ENCODE measurements at places on chromosomes 13 and 19.

DNA sequence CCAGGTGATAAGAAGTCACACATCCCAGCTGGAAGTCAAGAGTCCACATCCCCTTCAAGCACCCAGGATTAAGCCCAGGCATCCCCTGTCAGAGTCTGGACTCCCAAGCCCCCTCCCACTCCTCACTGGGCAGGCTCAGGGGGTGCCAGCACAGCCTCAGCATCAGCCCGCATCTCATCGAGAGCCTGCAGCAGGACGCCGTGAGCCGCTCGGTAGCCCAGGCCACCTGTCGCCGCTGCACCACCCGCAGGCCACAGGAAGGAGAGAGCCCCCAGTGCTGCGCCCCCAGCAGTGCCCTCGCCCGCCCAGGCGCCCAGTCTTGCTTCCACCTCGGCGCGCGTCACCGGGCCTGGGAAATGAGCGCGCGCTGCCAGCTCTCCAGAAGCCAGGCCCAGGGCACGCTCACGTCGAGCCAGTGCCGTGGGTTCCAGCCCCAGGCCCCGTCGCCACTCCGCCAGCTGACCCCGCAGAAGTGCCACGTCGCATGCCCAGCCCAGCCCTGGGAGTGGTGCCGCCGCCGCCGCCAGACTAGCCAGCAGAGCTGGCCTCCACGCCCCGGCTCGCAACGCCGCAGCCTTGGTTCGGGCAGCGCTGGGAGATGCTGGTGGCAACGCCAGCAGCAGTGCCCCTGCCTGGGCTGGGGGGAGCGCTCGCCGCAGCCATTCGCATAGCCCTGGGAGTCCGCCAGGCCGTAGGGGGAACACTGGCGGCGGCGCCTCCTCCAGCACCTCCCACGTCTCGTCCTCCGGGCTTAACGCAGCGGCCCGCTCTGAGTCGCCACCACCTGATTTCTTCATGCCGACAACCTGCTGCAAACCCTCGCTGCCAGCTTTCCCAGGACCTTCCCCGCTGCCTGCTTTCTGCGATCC is 3.8 kb downstream of the IRGQ start:
- no peak for DNase-seq

DNA sequence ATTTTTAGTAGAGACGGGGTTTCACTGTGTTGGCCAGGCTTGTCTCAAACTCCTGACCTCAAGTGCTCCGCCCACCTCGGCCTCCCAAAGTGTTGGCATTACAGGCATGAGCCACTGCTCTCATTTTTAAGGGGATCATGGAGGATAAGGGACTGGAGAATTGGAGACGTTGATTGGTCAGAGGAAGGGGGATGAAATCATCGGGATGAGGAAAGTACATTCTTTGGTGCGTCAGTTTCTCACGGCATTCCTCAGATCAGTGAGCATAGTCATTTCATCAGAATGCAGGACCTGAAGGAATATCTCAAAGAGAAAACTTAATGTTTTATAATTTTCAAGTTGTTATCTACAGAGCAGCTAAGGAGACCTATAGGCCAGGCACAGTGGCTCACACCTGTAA is 14.0 kb downstream of the ZNF114 start:
- DNase-seq = no peak

GRCh38 chr13:112576191-112576590 is 11.8 kb downstream of the TUBGCP3 start:
- DNase-seq = no peak

DNA sequence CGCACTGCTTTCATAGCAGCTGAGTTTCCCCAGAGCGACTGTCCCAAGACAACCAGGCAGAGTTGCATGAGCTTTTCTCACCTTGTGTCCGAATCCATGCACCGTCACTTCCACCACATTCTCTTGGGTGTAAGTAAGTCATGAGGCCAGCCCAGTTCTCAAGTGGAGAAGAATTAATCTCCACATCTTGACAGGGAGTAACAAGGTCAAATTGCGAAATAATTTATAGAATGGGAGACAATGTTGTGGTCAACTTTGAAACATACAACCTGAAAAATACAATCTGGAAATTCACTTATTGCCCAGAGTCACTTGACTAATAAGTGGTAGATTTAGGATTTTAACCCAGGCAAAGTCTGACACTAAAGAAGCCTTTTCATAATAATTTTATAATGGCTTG is 123.7 kb downstream of the UFM1 start:
- DNase-seq = no peak

DNA sequence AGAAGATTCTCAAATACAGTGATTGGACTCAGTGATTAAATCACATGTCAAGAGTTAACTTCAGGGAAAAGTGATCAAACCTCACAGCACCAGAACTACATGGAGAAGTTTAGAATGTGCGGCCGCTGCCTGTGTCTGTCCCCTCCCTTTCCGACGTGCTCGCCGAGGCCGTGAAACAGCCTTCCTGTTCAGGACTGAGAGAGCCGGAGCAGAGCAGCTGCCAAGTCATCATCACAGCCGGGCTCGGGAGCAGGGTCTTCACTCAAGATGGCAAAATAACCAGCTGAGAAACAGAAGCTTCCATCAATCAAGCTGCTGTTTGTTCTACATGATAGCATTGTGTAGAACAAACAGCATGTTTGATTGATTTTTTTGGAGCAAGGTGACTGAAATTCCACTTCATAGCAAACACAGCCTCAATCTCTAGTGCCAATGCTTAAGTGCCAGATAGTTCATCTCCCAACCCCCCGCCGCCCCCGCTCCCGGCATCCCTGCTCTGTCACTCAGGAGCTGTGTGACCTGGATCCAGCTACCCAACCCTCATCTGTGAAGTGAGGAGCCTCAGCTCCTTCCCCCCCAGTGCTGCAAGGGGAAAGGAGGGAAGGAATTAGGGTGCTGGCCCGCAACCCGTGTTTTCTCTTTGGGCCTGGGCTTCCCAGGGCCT is 70.6 kb downstream of the HSPH1 start:
- DNase-seq = no peak

DNA sequence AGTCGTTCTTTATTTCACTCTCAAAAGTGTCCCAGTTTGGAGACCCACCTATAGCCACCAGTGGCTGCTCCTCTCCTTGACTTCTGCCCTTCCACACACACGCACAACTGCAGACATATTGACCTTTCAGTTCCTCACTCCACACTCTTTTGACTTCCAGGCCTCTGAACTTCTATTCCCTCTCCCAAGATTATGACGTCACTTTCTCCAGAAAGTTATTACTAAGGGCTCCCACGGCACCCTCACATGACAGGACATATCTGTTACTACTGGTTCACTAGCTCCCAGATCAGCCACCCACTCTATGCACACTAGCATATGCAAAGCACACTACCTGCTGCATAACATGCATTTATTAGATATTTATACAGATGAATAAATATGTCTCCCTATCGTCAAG is 45.9 kb downstream of the XPO4 start:
- DNase-seq = no peak

DNA sequence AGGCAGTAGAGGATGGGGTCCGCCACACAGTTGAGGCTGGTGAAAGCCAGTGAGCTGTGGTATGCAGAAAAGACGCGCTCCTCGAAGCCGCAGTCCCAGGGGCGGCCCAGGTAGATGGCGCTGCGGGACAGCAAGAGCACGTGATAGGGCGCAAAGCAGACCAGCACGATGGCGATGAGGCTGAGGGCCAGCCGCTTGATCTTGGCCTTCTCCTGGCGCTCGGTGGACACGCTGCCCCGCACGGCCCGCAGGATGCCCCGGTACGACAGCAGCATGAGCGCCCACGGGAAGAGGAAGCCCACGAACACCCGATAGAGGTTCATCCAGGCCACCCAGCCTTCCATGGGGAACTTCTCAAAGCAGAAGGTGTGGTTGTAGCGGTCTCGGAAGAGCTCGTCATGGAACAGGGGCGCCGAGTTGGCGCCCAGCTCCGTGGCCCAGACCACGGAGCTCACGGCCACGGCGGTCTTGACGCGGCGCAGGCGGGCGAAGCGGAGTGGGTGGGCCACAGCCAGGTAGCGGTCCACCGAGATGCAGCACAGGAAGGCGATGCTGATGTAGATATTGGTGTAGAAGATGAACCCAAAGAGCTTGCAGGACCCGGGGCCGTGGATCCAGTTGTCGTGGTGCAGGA is 6.5 kb upstream of the OPA3 start:
- peak; percentile 61 for DNase-seq

GRCh38 chr13:27106144-27106543 is 65.5 kb downstream of the USP12 start:
- no peak for DNase-seq

GRCh38 chr13:32024750-32025149 is 6.8 kb upstream of the FRY start:
- no peak for DNase-seq

GRCh38 chr13:85497652-85498051 is 301.6 kb downstream of the SLITRK6 start:
- no peak for DNase-seq

- DNase-seq = no peak
These were observed 1078.6 kb downstream of the UQCRFS1 start for GRCh38 chr19:28134311-28134710.

GRCh38 chr19:41837981-41838708 is 6.3 kb downstream of the LYPD4 start:
- no peak for DNase-seq

DNA sequence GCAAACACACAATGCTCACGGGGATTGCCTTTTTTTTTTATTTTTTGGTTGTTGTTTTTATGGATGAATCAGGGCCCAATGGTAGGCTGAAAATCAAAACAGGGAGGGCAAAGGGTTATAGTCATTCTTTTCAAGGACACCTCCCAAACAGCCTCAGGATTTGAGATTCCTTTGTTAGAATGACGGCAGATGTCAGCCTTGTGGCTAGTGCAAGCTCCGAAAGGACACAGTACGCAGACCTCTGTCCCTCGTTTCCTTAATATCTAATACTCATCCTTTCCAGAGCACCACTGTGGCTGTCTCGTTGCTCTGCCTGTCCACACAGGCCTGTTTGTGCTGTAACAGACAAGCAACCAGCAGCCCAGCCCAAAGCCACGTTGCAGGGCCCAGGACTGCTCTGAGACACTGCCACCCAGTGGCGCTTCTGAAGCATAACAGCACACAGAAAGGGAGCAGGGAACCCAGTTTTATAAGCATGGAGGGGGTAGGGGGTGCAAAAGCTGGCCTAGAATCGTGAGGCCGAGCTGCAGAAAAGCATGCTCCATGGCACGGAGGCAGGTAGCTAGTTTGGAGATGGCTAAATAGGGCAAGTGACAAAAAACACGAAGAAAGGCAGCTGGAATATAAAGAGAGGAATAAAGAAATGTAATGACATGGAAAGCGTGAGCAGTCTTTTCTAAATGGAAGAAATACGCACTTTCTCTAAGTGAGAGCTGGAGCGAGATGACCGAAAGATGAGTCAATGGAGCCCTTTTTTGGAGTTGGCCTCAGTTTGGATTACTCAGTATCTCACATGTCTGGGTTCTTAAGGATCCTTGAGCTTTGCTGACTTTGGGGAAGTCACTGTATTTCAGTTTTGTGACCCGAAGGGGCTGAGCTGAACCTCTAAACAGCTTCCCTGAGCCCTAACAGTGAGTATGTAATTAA is 40.7 kb upstream of the MEDAG start:
- peak; percentile 67 for DNase-seq

- DNase-seq = no peak
These were observed 53.8 kb upstream of the RCBTB2 start for GRCh38 chr13:48586591-48587103.

DNA sequence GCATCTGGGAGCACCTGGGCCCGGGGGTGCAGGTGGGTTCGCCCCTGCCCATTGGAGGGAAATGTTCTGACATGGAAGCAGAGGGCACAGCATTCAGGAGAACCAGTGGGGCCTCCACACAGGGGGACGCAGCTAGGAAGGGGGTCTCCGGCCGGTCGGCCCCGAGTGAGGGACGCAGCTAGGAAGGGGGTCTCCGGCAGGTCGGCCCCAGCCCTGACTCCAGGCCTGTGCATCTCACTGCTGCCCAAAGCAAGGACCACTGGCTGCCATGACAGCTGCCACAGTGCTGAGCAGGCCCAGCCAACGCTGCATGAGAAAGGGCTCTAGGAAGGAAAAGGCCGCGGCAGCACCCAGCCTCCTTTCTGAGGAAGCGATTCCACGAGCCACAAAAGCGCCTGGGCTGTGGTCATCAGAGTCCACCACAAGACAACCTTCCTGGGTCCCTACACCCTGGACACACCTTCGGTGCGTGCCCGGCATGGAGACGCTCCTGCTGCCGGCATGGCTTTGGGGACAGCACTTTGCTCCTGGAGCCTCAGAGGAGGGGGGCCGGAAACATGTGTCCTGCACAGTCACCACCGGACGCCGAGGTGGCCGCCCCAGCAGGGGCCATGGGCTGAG is 9.7 kb downstream of the RASA3 start:
- DNase-seq = no peak

DNA sequence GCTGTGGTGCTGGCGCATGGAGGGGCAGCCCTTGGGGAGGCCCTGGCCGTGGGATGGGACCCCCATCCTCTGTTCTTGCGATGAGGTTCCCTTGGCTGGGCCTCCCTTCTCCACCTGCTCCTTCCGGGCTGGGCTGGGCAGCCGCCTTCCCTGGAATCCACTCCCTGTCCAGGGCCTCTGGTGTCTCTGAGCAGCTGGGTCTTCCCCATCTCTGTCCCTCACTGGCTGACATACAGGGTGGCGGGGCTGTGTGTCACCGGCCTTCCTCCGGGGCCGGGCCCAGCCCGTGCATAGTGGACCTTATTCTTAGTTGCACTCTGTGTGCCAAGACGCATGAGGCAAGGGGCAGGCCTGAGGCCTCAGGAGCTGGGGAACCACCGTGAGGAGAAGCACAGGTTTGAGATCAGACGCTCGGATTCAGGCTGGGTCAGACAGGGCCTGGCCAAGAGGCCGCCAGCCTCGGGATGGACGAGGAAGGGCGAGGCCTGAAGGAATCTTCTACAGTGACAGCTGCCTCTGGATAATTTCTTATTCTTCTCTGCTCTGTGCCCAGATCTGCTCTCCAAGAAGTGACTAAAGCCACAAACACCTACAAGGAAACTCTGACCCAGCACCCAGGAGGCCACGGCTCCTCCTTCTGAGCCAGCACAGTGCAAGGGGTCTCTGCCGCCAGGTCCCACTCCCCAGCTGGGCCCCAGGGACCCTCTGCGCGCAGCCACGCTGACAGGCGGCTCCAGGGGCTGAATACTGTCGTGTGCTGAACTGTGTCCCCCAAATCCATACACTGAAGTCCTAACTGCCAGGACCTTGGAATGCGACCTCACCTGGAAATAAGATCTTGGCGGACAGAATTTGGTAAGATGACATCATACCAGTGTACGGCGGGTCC is 11.0 kb downstream of the SGTA start:
- no peak for DNase-seq

GRCh38 chr13:73721571-73721970 is 412.6 kb downstream of the KLF12 start:
- DNase-seq = no peak

GRCh38 chr19:52200044-52200443 is 10.2 kb downstream of the PPP2R1A start:
- DNase-seq = no peak

DNA sequence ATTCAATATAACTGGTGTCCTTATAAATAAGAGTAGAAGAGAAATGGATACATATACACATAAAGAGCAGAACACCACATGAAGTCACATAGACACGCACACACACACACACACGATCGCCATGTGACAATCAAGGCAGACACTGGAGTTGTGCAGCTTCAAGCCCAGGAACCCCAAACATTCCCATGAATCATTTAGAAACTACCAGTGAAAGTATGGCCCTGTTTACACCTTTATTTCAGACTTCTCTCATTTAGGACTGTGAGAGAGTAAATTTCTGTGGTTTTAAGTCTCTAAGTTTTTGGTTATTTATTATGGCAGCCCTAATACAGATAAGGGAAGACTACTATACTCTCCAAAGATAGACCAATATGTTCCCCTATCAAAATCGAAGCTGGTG is 20.4 kb upstream of the TNFSF13B start:
- DNase-seq = no peak

Data from activated naive CD4-positive, alpha-beta T cell treated with anti-CD3 and anti-CD28 coated beads, Interleukin-2, amount 10 ng/mL, durations not matched to agents 7 days and 5 days (primary cell).